Esophagus squamous epithelium (tissue), 5 donors: ENCODE measurements at places on chromosomes 2 and 18.

GRCh38 chr18:12880541-12880910, 3.5 kb downstream of the PTPN2 start:
- no peak for DNase-seq

DNA sequence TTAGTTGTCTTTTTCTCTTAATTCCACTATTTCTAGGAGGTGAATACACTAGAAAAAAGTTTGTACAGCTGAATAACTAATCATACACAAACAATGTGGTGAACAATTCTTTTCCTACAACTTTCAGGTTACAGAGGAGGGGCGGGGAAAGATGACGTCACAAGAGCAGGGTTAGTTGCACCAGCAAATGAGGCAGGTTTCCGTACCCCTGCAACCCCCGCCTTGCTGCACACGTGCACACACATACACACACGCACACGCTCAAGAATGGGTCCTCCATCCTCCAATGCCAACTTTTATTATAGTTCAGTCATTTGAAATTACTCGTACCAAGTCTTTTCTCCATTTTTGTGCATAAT, 122.8 kb downstream of the ARL4C start:
- no peak for DNase-seq

GRCh38 chr2:151808258-151809072, 19.8 kb downstream of the ARL5A start:
- no peak for DNase-seq

- no peak for DNase-seq
These were observed 17.0 kb downstream of the TTLL4 start for GRCh38 chr2:218727502-218728165.

DNA sequence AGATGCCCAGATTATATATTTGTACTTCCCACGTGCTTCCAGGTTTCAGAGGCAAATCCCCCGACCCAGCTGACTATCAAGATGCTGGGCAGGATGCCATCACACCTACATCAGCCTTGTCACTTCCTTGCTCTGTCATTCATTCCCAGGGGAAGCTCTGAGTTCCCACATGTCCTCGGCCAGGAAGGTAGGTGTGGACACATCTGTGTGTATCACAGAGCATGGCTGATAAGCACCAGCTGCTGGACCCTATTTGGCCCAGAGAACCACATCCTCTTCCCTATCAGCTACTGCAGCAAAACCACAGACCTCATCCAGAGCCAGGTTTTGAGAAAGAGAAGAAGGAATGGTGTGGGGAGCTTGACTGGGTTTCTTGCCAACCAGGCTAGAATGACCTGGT, 31.9 kb upstream of the ITGA6 start:
- no peak for DNase-seq

GRCh38 chr2:240837621-240838020, 17.6 kb upstream of the KIF1A start:
- DNase-seq: no peak

DNA sequence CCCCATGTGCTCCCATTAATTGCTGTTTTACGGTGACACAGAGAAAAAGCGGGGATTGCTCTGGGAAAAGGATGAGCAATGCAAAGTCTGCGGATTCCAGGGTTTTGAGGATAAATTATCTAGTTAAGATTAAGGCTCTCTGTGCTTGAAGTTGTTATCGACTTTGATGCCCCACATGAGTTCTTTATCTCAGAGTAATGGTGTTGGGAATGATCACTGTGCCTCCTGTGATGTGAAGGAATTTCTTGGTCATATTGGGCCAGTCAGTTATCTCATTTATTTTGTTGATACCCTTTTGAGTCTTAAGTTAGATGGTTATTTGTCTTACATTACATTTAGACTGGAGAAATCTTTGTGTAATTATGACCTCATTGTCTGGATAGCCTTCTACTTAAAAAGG, 184.6 kb upstream of the MEX3C start:
- no peak for DNase-seq

GRCh38 chr2:33765122-33765521, 166.0 kb upstream of the FAM98A start:
- DNase-seq: no peak

DNA sequence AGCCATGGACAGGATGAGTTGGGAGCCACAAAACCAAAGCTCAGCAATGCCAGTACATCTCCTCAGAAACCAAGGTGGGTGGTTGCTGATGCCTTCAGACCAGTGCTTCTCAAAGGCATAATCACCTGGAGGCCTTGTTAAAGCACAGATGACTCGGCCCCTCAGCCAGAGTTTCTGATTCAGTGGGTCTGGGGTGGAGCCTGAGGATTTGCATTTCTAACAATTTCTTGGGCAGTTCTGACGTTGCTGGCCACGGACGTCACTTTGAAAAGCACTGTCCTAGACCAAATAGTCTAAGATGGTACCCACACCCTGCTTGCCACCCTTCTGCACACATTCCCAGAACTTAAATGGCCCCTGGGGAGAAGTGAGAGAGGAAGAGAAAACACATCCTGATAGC, 24.1 kb upstream of the CDH2 start:
- no peak for DNase-seq

- no peak for DNase-seq
These were observed 164.3 kb downstream of the RPIA start for GRCh38 chr2:88855620-88856408.

- no peak for DNase-seq
These were observed 173.4 kb upstream of the TRIB2 start for GRCh38 chr2:12543076-12543977.

DNA sequence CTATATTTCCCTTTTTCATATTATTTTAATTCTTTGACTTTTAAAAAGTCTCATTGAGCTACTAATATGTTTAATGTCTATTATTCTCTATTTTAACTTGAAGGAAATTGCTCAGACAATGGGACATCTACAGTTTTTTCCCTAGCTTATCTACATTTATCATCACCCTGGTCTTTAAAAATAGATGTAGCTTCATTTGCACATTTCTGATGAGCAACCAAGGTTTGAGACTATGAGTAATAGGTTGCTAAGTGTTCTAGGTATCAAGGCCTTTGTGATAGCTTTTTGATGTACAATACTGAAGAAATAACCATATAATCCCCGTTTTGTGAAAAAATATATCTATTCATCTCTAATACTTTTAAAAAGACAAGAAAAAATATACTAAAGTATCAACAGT, 47.0 kb downstream of the STAT4 start:
- DNase-seq: no peak

GRCh38 chr2:15145046-15145817, 415.9 kb downstream of the NBAS start:
- DNase-seq: no peak

- no peak for DNase-seq
These were observed 6.1 kb upstream of the CCDC178 start for GRCh38 chr18:33446604-33447003.

DNA sequence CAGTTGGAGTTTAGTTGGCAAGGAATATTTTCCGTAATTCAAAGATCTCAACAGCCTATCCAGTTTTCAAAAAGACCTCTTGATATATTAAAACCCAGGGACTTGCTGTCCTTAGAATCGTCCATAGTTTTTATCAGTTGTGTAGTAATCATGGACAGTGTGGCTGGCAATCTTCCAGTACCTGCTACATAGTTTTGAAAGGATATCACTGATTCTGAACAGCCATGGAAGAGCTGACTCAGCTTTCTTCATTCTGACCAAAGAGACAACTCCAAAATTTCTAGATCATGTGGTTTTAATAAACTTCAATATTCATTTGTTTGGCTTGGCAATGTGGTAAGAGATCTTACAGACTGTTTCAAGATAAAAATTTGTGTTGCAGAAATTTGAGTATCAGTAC, 616.7 kb downstream of the TDRD15 start:
- DNase-seq: no peak

DNA sequence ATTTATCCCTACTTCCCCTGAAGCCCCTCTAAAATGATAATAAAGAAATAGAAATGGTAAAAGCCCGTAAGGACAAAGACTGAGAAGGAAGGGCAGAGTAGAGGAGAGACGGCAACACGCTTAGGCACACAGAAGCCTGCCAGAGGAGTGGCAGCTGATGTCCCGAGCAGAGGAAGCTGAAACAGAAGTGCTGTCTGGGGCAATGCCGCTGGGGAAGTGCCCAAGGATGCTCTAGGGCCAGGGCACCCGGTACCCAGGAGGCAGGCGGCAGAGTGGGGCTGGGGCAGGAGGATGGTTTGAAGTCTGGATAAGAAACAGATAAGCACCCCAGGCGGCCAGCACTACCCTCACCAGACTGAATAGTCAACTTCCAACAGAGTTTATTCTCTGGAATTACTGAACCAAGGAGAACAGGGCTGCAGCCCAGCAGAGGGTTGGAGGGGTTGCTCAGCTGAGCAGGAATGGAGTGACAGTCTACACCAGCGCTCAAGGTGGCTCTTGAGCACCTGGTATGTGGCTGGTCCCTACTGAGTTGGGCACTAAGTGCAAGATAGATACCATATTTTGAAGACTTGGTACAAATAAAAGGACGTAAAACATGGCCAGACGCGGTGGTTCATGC, 22.4 kb downstream of the TMEM37 start:
- no peak for DNase-seq

- DNase-seq: no peak
These were observed 218.0 kb upstream of the CRIM1 start for GRCh38 chr2:36137612-36138011.

DNA sequence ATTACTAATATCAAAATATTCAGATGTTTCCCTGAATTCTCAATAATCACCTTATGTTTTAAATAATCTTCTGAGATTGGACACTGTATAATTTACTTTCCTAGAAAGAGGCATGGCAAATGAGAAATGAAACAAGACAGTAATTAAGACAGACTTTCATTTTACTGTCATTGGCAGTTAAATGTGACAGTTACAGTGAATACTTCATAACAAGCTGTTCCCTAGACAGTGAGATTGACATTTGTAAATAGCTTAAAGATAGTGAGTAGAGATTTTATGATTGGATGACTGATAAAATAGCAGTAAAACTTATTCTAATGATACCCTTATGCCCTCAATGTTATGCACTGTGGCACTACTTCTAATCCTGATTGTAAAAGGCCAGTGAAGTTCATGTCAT, 524.9 kb upstream of the TMEFF2 start:
- DNase-seq: no peak

DNA sequence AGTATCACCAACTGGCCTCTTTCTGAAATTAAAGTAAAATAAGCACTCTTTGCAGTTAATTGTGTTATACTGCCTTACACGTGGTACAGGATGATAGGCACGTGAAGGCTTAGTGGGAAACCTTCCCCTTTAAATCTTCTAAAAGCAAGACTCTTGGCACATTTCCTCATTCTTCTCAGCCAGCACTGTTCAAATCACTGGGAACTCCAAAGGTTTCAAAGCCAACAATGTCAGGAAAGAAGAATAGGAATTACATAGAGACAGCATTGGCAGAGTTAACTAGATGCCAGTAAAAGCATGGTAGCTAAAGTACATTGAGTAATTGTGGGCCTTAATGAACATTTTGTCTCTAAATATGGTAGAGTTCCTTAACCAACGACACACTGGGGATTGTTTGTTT, 96.4 kb downstream of the DTNA start:
- no peak for DNase-seq

DNA sequence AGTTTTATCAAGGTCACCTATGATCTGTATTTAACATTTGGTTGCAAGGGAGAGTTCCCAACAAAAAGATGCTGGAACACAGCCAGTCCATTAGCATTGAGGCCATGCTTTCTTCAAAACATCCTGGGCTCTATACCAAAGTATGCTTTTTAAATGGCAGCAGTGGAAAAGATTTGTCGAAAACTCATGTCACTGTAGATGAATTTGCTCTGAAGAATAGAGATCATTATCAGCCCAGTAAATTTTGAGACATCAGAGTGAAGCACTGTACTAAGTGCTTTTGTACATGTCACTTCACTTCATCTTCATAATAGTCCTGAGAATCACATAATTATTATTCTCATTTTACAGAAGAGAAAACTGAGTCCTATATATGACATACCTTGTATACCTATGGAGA, 189.8 kb downstream of the CAMKMT start:
- no peak for DNase-seq

- no peak for DNase-seq
These were observed 57.1 kb upstream of the KLHL29 start for GRCh38 chr2:23327887-23328286.

- no peak for DNase-seq
These were observed 70.8 kb downstream of the DHRS9 start for GRCh38 chr2:169139993-169140767.

DNA sequence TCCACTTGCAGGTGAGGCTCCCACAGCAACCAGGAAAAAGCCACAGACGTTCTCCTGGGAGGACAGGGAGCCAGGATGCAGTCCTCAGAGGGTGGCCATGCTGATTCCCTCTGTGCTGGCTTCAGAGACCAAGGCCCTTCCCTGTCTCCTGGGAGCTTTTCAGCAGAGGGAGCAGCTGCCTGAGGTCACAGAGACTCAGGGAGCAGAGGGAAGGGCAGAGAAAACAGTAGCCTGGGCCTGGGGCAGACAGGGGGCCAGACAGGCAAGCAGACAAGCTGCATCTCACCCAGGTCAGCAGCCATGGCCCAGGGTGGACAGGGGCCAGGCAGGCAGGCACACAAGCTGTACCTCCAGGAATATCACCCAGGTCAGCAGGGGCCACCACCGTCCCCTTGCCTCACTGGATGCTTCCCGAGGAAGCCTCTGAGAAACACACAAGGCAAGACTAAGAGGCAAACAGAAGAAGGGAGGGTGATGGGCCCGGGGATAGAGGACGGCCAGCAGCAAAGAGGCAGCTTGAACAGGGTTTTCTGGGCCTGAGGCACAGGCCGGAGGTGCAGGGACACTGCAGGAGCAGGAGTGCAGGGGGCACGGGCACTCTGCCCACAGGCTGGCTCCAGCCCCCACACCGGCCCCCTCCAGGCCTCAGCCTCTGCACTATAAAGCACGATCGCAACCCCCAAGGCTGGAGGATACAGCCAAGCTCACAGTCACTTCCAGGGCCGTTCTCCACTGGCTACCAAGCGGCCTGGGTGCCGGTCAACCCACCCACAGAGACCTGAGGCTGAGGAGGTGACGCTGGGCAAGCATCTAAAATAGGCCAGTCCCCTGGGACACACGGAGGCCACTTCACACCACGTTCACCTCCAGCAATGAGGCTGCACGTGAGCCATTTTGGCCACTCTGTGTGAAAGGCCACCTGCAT, 6.1 kb downstream of the SLC66A2 start:
- DNase-seq: no peak

GRCh38 chr2:232588680-232589585, 38.4 kb downstream of the EIF4E2 start:
- no peak for DNase-seq

DNA sequence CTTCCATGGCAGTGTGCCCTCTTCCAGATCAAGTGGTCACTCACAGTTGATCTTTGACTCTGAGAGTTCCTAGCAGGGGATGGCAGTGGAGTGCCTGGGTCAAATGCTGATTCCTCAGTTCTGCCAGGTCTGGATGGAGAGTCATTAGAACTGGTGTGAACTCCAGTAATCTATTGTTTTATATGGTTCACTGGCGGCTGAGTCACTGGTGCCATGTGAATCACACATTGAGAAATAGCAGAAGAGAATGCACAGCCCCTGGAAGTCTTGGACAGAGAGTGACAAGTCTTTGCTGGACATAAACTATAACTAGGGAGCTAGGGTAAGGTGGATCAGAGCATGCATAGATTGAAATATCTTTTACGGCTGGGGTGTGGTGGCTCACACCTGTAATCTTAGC, 86.9 kb downstream of the EIF2AK3 start:
- no peak for DNase-seq
